ENCODE measurements at places on chromosomes 3 and 15. TPM values are rescaled to one million over a fixed set of nuclear protein-coding genes. Genes with fewer than 3 reads are reported as not detected.
A peak's percentile ranks its signal among the peaks of the same experiment; 100 is the strongest.

DNA sequence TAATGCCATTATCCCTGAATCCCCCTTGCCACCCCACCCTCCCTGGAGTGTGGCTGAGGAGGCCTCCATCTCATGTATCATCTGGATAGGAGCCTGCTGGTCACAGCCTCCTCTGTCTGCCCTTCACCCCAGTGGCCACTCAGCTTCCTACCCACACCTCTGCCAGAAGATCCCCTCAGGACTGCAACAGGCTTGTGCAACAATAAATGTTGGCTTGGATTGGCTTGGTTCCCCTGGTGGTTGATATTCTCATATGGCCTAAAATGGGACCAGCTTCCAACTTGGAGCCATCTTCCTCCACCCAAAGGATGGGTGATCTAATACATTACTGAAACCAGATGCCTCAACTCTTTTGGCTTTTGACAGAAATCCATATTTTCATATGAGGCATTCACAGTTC is 34.9 kb downstream of the VIPR1 start:
- H3K36me3 ChIP-seq, result no peaks in the 10 kb centered on the region
- DNase-seq, result no peak
- no peak overlapping the region for H3K27ac ChIP-seq

- H3K4me3 ChIP-seq, result no peak overlapping the region
- no peak overlapping the region for H3K27ac ChIP-seq
- DNase-seq, result no peak
- no peaks in the 10 kb centered on the region for H3K27me3 ChIP-seq
- no peaks in the 10 kb centered on the region for H3K4me1 ChIP-seq
These were observed 79.9 kb upstream of the ONECUT1 start for GRCh38 chr15:52870015-52870414.

- H3K4me1 ChIP-seq, result no peaks in the 10 kb centered on the region
- no peak overlapping the region for H3K27ac ChIP-seq
- no peaks in the 10 kb centered on the region for H3K36me3 ChIP-seq
- no peak overlapping the region for H3K4me3 ChIP-seq
- no peaks in the 10 kb centered on the region for H3K27me3 ChIP-seq
These were observed 78.4 kb downstream of the CHL1 start for GRCh38 chr3:274927-275326.

Gene ALAS1
- 34.6 TPM for total RNA-seq

GRCh38 chr3:189937302-189938127 is 183.2 kb downstream of the P3H2 start:
- H3K36me3 ChIP-seq, result no peaks in the 10 kb centered on the region
- H3K4me3 ChIP-seq, result no peak overlapping the region
- H3K4me1 ChIP-seq, result no peaks in the 10 kb centered on the region
- no peaks in the 10 kb centered on the region for H3K27me3 ChIP-seq
- H3K27ac ChIP-seq, result no peak overlapping the region
- no peak for DNase-seq

DNA sequence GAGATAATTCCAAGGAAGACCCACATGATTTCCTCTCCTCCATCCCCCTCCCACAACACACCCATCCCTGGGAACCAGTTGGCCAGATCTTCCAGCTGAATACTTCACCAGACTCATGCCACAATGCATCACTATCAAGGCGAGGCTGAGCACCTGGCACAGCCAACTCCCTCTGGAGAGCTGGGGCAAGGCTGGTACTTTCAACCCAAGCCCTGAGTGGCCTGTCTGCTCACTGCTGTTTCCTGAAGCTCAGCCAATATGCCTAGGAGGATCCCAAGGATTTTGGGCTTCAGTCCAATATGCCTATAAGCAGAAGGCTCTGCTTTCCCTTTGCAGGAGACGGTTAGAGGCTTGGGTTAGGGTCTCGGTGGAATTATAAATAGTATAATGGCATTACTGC is 90.9 kb upstream of the NEO1 start:
- no peak overlapping the region for H3K4me3 ChIP-seq
- H3K27me3 ChIP-seq, result no peaks in the 10 kb centered on the region
- no peak for DNase-seq
- H3K4me1 ChIP-seq, result peaks cover 14% of the 10 kb centered on the region
- H3K36me3 ChIP-seq, result no peaks in the 10 kb centered on the region

- DNase-seq, result no peak
- peaks cover 49% of the 10 kb centered on the region for H3K36me3 ChIP-seq
- no peak overlapping the region for H3K27ac ChIP-seq
- no peaks in the 10 kb centered on the region for H3K27me3 ChIP-seq
- peaks cover 99% of the 10 kb centered on the region for H3K4me1 ChIP-seq
- no peak overlapping the region for H3K4me3 ChIP-seq
These were observed 43.3 kb downstream of the TGFBR2 start for GRCh38 chr3:30649572-30650318.

GRCh38 chr3:157444797-157445184 is 8.1 kb downstream of the PTX3 start:
- no peak overlapping the region for H3K27ac ChIP-seq
- H3K4me1 ChIP-seq, result no peaks in the 10 kb centered on the region
- no peak for DNase-seq
- H3K36me3 ChIP-seq, result no peaks in the 10 kb centered on the region
- H3K4me3 ChIP-seq, result no peak overlapping the region
- no peaks in the 10 kb centered on the region for H3K27me3 ChIP-seq

DNA sequence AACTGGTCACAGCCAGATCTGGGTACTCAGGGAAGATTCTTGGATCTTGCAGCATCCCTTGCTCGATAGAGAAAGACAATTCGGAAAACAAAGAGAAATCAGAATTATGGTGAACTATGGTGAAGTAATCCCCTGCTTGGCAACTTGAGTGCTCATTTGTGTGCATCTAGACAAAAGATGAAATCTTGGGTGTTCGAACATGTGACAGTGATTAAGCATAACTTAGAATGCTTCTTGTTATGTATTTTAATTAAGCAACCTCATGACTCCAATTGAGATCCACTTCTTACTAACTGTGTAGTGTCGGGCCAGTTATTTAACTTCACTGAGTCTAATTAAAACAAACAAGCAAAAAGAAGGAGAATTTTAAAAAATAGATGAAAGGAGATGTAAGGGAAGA is 56.5 kb downstream of the ZNF385D start:
- DNase-seq, result no peak
- no peak overlapping the region for H3K4me3 ChIP-seq
- H3K36me3 ChIP-seq, result no peaks in the 10 kb centered on the region
- no peak overlapping the region for H3K27ac ChIP-seq
- no peaks in the 10 kb centered on the region for H3K4me1 ChIP-seq
- H3K27me3 ChIP-seq, result no peaks in the 10 kb centered on the region

DNA sequence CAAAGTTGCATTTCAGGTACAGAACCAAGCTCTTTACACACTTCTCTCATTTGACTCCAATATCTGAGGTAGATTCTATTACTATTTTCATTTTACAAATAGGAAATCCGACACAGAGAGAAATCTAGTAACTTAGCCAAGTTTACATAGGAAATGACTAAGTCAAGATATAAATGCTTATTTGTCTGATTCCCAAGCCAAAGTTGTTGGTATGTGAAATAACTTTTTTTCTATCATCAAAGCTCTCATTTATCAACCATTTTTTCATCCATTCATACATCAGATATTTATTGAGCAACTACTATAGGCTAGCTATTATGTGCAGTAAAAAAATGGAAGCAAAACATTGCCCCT is 89.2 kb upstream of the MITF start:
- H3K4me3 ChIP-seq, result no peak overlapping the region
- H3K4me1 ChIP-seq, result no peaks in the 10 kb centered on the region
- no peak overlapping the region for H3K27ac ChIP-seq
- no peaks in the 10 kb centered on the region for H3K27me3 ChIP-seq

- DNase-seq, result no peak
- no peaks in the 10 kb centered on the region for H3K4me1 ChIP-seq
- no peak overlapping the region for H3K4me3 ChIP-seq
- H3K27ac ChIP-seq, result no peak overlapping the region
- H3K36me3 ChIP-seq, result no peaks in the 10 kb centered on the region
These were observed 65.1 kb downstream of the GOLIM4 start for GRCh38 chr3:168030577-168030976.

Gene CPNE9
- total RNA-seq, result 0.64 TPM

Gene DZIP1L
- not detected for total RNA-seq

DNA sequence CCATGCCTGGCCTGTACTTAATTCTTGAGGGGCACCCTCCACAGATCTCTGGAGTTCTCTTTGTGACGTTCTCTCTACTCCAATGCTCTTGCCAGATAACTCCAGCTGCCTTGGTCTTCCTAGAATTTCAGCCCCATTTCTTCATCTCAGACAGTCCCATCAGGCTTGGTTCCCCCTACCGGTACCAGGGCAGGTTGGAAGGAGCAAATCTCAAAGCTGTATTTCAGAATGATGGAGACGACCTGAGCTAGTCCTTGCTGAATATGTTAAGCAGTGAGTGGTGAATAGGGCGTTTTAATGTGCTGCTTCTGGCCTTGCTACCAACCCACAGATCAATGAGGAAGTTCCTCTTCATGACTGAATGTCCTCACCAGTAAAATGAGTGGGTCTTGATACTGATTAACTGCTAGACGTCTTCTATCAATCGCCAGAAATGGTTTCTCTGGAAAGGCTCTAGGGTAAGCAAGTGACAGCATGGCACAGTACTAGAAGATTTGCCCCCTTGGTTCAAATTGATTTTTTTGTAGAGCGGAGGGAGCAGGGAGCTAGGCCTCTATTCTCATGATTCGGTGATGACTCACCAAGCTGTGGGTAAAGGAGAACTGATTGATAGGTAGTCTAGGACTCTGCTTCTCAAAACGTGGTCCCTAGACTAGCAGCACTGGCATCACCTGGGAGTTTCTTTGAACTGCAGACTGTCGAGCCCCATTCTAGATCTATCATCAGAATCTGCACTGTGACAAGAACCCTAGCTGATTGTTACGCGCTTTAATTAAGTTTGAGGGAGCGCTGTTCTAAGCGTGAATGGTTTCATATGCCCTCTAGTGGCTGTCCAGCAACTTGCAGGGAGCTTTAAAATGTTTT is 67.8 kb downstream of the UBP1 start:
- DNase-seq, result peak; percentile 41
- H3K4me1 ChIP-seq, result no peaks in the 10 kb centered on the region
- H3K36me3 ChIP-seq, result no peaks in the 10 kb centered on the region
- H3K4me3 ChIP-seq, result no peak overlapping the region
- H3K27me3 ChIP-seq, result no peaks in the 10 kb centered on the region
- H3K27ac ChIP-seq, result no peak overlapping the region

DNA sequence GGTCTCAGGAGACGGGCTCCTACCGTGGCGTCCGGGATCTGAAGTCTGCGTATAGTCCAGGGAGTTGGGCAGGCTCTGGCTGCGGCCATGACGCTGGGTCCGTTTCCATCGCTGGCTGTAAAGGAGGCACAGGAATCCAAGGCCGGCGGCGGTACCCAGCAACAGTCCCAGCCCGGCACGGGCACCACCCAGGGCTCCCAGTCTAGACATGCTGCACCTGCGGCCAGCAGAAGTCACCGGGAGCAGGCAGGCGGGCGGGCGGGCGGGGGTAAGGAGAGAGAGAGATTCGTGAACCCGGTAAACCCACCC is 526 bp downstream of the RMDN3 start:
- peak overlapping the region; percentile 85 for H3K27ac ChIP-seq
- DNase-seq, result no peak
- no peaks in the 10 kb centered on the region for H3K27me3 ChIP-seq

Gene PLA2G4F
- total RNA-seq, result not detected

Gene MYZAP
- total RNA-seq, result 1.2 TPM

GRCh38 chr15:40789119-40789518 is 17.8 kb upstream of the ZFYVE19 start:
- no peak overlapping the region for H3K4me3 ChIP-seq
- H3K27ac ChIP-seq, result no peak overlapping the region
- H3K4me1 ChIP-seq, result peaks cover 23% of the 10 kb centered on the region

DNA sequence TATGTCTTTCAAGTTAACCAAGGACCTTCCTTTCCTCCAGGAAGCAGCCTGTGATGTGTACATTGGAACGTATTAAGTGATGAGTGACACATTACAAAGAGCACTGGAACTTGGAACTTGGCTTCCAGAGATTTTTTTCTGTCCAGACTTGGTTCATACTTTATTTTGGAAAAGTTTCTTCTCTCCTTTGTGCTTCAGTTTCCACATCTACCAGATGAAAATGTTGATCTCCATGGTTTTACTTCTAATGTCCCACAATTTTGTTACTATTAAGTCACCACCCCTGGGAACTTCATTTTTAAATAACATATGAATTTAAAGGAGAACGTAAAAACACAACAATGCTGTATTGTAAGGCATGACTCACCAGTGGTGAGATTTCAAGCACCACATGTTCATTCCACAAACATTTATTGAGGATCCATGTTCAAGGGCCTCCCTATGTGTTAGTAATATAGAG is 290.7 kb upstream of the LMCD1 start:
- H3K36me3 ChIP-seq, result no peaks in the 10 kb centered on the region
- no peaks in the 10 kb centered on the region for H3K27me3 ChIP-seq

Gene C3orf52
- 2.3 TPM for total RNA-seq

Gene RHOV
- total RNA-seq, result not detected

DNA sequence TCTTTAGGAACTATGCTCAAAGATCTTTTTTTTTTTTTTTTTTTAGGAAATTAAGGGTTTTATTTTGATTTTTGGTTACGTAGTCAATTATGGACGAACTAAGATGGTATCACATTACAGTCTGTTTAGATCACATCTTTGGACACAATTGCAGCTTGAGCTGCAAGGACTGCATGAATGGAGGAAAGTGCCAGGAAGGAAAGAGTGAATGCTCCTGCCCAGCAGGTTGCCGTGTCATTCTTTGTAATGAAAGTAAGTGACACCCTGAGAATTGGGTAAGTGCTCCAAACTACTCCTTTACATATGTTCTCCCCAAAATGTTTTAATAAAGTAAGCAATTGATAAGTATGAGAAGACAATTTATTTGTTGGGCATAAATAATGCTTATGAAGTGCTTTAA is 716.5 kb upstream of the GOLIM4 start:
- H3K4me3 ChIP-seq, result no peak overlapping the region
- no peak overlapping the region for H3K27ac ChIP-seq
- H3K4me1 ChIP-seq, result no peaks in the 10 kb centered on the region
- H3K27me3 ChIP-seq, result no peaks in the 10 kb centered on the region
- H3K36me3 ChIP-seq, result no peaks in the 10 kb centered on the region

Gene SMCO1
- not detected for total RNA-seq

Gene ZNF80
- total RNA-seq, result 1.1 TPM

Gene AADACL2
- not detected for total RNA-seq

- no peaks in the 10 kb centered on the region for H3K4me1 ChIP-seq
- H3K36me3 ChIP-seq, result no peaks in the 10 kb centered on the region
- H3K27ac ChIP-seq, result no peak overlapping the region
These were observed 211.5 kb downstream of the NECTIN3 start for GRCh38 chr3:111283165-111283564.
